ENCODE measurements at places on chromosomes 5 and 9.

DNA sequence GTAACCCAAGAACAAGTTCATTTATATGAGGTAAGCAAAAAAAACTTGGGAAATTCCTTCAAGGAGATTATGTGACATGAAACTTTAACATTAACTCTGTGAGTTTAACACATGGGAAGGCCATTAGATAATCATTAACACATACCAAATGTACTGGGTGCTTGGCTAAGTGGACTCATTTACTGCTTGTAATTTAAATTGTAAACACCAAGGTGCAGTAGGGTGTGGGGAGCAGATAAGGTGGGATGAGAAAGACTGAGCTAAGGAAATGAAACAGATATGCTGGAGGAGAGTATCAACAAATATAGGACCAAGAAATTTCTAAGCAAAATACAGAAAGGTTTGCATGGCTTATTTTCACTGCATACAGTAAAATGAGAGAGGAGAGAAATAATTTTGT lies 2384.8 kb upstream of the ACO1 start:
- DNase-seq = no peak

DNA sequence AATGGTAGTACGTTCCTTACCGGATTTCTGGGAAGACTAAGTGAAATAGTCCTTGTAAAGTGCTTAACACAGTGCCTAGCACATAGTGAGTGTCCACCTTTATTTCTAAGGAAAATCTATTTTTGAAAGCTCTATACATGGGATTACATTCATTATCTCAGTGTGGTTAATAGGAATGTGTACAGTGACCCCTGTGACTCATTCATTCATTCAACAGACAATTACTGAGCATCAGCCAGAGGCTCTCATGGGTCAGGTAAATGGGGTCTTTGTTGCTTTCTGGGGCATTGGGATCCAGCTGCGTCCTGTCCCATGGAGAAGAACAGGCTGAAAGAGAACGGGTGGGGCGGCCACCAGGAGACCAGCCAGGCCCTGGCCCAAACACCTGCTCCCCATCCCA lies 226.2 kb upstream of the TBC1D2 start:
- no peak for DNase-seq

DNA sequence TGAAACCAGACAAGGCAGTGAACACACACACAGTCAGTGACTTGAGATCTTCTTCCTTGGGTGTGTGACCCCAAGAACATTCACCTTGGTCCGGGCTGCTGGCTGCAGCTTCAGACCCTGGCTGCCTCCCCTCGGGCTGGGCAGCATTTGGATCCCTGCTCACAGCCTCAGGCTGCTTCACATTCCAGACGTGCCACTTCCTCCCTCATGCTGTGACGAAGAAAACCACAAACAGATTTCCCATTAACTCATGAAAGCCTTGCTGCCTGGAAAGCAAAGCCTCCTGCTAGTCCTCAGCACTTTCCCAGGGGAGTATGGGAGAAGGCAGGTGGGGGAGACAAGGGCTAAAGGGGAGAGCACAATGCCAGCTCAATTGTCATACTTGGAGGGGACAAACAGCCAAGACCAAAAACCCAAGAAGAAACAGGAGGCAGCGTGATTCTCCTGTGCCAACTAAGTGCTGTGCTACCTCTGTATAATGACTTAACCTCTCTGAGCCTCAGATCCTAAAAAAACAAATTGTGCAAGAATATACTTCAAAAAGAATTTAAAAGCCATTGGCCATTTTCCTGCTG lies 594.6 kb upstream of the BRINP1 start:
- no peak for DNase-seq

- DNase-seq = no peak
Observed at GRCh38 chr5:84251503-84251902, 133.2 kb downstream of the EDIL3 start.

DNA sequence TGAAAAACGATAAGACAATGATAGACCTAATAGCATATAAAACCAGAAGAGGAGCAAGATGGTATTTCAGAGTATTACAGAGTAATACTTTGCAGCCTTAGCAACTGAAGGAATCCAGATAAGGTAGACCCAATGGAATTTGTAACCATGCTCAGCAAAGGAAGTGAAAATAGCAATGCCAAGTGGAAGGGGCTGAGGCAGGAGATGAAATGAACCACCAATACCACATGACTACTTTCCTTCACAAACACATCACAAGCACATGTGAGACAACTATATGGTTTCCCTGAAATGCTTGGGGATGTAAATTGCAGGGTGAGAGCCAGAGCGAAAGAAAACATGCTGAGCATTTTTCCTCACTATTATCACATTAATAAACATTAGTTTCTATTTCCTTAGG lies 79.8 kb upstream of the MELK start:
- DNase-seq = no peak

- no peak for DNase-seq
Observed at GRCh38 chr5:10199692-10200091, 50.0 kb downstream of the ATPSCKMT start.

GRCh38 chr5:33088176-33088575 lies 352.6 kb upstream of the TARS1 start:
- no peak for DNase-seq

- DNase-seq = no peak
Observed at GRCh38 chr9:109205526-109205925, 38.5 kb upstream of the FRRS1L start.

DNA sequence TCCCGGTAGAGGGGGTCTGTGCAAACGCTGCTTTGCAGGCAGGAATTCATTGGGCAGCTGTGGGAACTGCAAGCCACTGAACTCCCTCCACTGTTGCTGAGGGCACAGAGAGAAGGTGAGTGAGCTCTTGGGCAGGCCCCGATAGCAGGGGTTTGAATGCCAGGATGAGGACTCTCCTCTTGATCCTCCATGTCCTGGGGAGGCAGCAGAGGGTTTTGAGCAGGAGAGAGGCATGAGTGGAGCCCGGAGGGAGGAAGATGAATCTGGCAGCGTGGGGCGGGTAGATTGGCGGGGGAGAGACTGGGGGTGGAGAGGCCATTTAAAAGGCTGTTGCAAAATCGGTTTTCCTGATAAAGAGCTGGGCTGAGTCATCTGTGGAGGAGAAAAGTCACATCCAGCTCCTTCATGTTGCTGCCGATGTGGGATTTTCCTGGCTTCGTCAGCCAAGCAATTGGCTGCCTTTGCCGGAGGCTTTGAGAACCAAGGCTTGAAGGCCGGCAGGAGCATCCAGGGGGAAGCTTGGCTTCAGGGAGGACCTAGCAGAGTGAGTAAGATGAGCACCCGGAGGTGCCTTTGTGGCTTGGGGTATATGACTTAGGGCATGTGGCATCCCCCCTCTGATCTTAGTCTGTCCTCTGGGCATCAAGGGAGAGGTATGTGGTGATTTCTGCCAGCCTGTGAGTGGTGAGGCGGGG lies at the start of gene SYNPO:
SYNPO (plus strand) TSS at position 350 of the 695 bp plus-strand sequence. CDS start 7,616 bp downstream, outside the sequence.
- DNase-seq = no peak

- no peak for DNase-seq
Observed at GRCh38 chr9:71121275-71122021, at the start of gene TRPM3. Gene TRPM3, minus strand, starts transcription at chr9:71121621. Its CDS starts 267 bp downstream, at chr9:71121354.

DNA sequence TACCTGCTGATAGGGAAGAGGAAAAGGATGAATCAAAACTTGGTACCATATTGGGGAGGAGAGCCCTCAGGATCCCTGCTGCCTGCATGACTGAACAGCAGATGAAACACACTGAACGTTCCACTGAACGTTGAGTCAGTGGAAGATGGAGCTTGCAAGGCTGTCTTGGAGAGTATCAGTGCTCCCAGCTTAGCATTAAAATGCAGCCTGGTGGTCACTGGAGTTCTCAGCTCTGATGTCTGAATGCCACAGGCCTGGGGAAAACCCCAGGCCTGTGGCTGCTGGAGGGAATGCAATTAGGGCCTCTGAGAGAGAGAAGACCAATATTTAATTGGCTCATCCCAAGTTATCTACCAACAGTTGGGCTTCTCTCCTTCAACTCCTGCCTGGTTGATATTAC lies 54.5 kb downstream of the PDE4D start:
- no peak for DNase-seq

DNA sequence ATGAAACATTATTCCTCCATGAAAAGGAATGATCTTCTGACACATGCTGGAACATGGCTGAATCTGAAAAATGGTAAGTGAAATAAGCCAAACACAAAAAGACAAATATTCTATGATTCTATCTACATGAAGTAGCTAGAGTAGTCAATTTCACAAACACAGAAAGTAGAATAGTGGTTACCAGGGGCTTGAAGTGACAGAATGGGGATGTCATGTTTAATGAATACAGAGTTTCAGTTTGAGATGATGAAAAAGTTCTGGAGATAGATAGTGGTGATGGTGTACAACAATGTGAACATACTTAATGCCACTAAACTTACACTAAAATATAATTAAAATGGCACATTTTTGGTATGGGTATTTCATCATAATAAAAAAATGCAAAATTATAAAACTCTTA lies 18.3 kb downstream of the RLN2 start:
- DNase-seq = no peak

DNA sequence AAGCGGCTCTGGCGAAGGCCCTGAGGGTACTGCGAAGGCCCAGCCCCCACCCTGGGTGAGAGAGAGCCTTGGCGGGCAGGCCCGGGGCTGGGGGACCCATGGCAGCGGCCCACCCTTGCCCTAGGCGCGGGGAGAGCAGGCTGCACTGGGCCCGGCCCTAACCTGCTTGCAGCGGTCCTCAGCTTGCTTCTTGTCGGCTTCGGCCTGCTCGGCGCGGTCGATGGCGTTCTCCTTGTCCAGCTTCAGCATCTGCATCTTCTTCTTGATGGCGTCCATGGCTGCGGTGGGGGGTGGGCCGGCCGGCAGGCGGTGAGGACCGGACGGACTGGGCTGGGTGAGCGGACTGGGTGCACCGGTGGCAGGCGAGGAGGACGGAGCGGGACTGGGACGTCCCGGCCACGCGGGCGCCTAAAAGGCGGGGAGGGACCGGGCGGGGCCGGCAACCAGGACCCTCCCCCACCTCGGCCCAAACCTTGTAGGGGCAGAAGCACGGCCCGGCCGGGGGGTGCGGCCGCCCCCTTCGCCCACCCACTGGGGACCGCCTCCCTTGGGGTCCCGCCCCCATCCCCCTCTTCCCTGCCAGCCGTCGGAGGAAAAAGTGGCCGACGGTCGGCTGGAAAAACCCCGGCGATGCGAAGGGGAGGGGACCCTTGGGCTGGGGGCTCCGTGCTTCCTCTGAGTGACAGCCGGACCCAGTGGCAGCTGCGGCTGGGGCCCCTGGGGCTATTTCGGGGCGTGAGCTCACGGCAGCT lies at the start of gene TPM2:
TPM2 (minus strand) TSS at position 384 of the 752 bp plus-strand sequence; CDS start at position 276, 108 bp downstream.
- DNase-seq = no peak

DNA sequence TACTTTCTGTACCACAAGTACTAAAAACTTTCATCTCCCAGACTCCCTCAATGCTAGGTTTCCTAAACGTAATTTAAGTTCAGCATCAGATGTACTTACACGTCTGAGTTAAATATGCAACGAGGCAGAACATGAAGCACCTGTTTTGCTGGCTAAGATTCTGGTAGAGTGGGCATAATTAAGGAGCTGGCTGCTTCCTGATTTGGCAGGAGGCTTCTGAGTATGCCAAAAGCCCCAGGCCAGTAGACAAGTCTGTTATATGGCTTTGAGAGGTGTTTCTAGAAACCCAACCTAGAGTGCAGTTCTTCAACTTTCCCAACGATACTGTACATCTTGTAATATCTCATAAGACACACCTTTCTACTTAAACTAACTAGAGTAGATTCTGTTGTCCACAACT lies 13.6 kb downstream of the TICAM2 start:
- DNase-seq = no peak

DNA sequence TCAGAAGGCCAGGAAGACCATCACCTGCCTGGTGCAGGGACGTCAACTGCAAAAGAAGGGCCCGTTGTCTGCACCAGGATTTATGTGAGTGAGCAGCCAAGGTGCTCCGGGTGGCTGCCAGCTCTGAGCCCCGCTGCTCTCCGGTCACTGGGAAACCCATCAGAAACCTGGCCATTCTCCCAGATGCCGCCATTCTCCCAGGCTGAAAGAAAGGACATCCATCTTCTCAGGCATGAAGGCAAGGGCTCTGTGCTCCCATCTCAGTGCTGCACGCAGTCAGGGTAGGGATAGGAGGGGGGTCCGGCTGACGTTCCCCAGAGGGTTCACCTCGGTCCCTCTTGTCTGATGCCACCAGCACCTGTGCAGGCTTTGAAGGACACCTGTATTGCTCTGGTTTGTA lies 158.4 kb downstream of the ERCC6L2 start:
- no peak for DNase-seq

GRCh38 chr5:38208782-38209378 lies 49.5 kb upstream of the EGFLAM start:
- DNase-seq = peak; percentile 12

GRCh38 chr9:95333426-95333825 lies 15.9 kb upstream of the FANCC start:
- no peak for DNase-seq

- DNase-seq = no peak
Observed at GRCh38 chr9:14214693-14215092, 99.2 kb downstream of the NFIB start.

- no peak for DNase-seq
Observed at GRCh38 chr5:55771175-55771655, 33.4 kb downstream of the DDX4 start.

DNA sequence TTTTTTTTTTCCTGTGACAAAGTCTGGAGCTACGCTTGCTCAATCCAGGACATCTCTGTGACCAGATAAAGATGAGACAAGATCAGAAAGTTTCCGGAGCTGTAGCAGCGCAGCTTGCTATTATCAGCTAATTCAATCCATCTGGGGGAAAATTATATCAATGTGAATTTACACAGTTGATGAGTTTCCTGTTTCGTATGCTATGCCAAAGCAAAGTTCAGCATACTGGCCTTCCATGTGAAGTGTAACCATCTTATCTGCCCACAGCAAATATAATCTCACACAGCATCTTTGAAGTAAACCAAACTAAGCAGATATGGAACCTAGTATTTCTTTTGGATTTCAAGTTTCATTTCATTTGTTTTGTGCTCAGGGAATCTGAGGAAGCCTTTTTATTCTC lies 1767.7 kb downstream of the EFNA5 start:
- DNase-seq = no peak

DNA sequence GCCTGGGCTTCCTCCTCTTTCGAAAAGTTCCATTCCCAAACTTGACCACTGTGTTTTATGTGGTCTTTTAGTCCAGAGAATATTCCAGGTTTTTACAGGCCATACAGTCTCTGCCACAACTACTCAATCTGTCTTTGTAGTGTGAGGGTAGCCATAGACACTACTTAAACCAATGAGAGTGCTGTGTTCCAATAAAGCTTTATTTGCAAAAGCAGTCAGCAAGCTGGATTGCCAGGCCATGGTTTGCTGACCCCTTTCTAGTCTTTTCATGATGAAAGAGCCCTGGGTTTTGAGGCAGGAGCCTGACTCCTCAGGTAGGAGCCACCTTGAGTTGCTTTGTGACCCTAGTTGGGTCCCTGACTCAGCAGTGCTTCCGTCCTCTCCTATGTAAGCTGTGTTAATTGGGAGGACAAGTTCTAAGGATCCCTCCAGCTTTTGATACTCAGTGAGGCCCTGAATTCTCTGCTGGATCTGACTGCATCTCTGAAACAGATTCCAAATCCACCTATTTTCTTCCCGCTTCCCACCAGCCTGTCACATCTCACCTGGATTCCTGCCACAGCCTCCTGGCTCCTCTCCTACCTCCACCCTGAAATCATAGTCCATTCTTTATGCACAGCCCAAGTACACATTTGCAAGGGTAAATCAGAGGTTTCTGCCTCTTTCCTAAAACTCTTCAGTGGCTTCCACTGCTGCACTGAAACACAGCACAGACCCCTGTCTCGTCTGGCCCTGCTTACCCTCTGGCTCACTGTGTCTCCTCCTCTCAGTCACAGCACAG lies 13.5 kb downstream of the GALNT10 start:
- no peak for DNase-seq

- no peak for DNase-seq
Observed at GRCh38 chr5:8683496-8683895, 814.5 kb downstream of the MTRR start.

GRCh38 chr9:68626526-68626925 lies 78.5 kb upstream of the PIP5K1B start:
- DNase-seq = no peak

All from C1 segment of cervical spinal cord (tissue), 14 donors.